ENCODE measurements at places on chromosomes 12 and 14.

GRCh38 chr14:30960216-30960615, 65.2 kb upstream of the AP4S1 start:
- no peak for DNase-seq

GRCh38 chr12:131041216-131041967, 87.7 kb downstream of the ADGRD1 start:
- DNase-seq = no peak

DNA sequence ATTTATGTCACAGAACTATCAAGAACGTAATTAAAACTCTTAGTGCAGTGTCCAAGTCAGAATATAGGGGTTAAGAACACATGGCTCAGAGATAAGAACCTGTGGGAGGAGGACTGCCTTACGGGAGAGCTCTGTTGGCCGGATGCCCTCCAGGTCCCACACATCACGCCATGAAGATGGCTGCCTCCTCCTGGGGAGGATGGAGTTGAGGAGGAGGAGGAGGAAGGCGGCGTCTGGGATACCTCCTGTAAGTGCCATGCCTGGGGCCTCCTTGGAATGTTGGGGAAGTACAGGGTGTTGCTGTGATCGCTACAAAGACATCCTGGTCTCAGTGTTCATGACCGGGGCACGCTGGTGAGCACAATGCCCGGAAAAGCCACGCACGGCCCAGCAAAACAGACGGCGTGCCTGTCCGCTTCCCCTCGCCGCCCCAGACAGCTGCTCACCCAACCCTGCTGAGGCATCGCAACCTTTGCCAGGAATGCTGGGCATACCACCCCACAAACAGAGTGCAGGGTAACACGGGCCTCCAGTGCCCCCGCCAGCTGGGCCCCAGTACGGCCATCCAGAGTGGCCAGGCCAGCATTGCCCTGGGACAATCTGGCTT, 28.7 kb upstream of the CD9 start:
- no peak for DNase-seq

GRCh38 chr14:29636870-29637269, 290.8 kb downstream of the PRKD1 start:
- no peak for DNase-seq

DNA sequence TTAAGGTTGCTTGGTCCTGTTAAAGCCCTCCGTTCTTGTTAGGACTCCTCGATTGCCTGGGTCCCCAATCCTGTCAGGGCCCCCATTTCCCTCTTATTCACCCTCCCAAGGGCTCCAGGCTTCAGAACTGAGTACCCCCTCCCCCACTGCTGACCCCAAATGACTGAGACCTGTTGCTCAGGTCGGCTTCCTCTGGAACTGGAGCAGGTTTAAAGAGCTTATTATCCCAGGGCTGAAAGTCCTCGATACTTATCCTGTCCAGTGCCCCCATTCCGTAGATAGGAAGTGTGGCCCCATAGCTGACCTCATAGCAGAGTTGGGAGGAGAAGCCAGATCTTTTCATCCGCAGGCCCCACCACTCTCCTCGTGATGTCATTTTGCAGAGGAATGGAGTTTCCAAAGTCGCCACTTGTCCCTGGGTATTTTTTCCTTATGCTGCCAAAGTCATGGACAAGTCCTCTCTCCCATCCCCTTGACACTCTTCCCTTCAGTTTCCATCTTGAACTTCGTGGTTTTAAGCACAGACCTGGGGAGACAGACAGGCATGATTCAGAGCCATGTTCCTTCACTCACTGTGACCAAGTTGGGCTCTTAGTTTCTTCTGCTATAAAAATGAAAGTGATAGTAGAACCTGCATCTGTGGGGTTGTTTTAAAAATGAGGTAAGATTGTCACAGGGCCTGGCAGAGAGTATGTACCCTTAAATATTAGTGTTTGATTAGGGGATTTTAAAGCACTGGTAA, 1.2 kb downstream of the USP30 start:
- peak; percentile 54 for DNase-seq

DNA sequence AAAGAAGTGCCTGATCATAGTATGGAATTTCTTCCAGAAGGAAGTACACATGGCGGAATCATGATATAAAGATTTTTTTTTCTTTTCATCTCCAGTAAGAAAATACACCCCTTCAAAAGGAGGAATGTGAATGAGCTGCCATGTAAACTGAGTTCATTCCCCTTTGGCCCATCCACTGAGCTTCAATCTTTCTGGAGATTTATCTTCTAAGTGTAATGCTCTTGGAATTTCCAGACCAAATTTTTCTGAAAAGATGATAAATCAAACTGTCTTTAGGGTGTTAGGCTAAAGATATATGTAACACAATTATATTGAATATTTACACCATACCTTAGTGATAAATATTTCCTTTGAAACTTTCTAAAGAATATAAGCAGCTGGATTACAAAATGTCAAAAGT, 5.2 kb downstream of the DCN start:
- no peak for DNase-seq

GRCh38 chr12:16583969-16584745, 21.8 kb downstream of the LMO3 start:
- DNase-seq = no peak

DNA sequence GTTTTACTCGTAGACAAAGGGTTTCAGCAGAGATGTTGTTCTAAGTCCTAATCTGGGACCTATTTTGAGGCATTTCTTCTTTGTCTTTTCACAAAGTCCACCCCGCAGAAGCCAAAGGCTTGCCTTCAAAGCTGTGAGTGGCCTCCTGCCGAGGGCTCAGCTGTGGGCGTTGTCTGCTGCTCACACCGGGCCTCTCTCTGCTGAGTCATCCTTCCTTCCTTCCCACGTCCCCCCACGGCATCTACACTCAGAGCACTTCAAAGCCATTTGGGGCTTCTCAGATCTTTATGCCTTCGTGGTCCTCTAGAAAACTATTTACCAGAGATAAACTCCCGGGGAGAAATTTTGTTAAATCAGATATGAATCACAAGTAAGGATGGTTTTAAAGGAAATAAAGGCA, 115.9 kb upstream of the TMPO start:
- peak; percentile 71 for DNase-seq

Data from activated naive CD4-positive, alpha-beta T cell treated with anti-CD3 and anti-CD28 coated beads for 36 hours (primary cell).